ENCODE measurements at places on chromosomes 4 and X.

GRCh38 chr4:5746829-5747737 is 36.1 kb downstream of the EVC start:
- DNase-seq, result no peak

DNA sequence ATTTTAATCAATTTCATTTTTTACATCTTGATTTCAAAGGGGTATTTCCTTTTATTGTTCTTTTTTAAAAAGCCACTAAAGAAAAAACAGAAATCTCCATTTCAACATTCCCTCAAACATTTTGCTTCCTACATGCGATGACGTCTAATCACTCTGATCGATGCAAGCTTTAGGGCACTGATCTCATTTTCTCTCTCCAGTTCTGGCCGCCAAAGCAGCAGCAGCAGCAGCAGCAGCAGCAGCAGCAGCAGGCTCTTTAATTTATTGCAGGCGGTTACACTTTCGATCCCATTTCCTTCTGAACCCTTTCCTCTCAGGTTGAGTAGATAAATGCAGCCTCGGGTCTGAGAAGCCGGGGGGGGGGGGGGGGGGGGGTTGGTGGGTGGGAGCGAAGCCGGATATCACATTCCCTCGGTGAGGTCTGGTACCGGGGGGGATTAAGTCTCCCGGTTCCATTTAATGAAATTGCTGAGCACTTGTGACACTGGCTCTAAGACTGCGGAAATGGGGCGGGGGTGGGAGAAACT is 3.4 kb upstream of the PCDH7 start:
- peak; percentile 27 for DNase-seq

DNA sequence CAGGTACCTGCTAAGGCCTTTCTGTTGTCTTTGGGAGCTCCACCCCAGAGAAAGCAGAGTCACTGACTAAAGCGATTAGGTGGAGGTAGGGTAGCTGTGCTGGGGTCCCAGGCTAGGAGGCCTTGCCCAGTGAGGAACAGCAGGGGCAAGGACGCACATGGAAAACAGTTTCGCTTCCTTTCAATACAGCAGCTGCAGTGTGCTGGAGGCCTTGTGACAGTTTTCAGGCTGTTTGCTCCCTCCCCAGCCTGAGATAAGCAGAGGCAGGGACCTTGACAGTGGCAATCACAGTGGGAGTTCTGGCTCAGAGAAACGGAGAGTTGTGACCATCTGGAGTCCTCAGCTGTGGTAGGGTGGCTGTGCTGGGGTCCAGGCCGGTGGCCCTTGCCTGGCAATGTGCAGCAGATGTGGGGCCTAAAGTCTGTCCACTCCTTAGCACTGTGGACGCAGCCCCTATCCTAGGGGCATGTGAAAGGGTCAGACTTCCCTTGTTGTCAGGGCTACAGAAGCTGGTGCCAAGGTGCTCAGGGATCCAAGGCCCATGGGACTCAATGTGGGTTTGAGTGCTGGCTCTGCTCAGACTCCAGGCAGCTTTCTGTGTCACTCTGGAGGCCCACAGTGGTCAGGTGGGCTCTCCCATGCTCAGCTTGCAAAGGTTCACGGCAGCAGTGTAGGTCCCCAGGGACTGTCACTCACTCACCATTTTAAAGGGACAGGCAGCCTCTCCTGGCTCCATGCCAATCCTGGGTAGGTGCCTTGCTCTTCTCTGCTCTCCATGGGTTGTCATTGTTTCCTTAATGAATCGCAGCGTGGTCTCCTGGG is 534.9 kb upstream of the FMR1 start:
- DNase-seq, result no peak

- DNase-seq, result no peak
These were observed 26.4 kb upstream of the REPS2 start for GRCh38 chrX:16920075-16920474.

DNA sequence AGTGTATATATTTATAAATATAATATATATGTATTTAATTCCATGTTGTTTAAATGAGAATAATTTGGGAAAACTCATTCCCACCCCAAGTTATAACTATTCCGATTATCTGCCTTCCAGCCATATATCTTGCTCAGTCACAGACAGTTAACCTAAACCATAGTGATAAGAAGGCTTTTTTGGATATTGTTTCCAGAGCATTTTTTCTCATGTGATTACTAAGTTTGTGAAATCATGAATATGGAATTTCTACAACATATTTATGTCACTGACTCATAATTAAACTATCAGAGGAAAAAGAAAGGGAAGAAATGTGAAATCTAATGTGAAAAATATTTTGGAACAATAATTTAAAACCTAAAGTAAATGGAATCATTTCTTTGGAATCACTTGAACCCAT is 1163.5 kb upstream of the PABPC4L start:
- no peak for DNase-seq

- DNase-seq, result no peak
These were observed 1.3 kb downstream of the TMEM165 start for GRCh38 chr4:55397126-55397436.

DNA sequence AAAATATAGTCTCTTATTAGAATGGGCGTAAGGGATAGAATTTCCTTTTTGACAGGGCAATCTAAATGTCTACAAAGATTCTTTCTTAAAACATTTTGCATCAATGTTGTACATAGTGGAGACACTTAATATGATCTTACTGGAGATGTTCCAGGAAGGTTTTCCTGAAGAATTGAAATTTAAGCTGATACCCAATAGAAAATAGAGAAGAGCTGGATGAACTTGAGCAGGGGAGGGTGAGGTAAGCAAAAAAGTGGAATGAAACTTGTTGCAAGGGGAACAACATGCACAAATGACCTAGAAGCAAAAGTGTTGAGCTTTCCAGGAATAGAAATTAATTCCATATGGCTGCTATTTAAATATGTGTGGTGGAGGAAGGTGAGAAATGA is 19.7 kb downstream of the SLAIN2 start:
- no peak for DNase-seq

- no peak for DNase-seq
These were observed 49.8 kb downstream of the WDR19 start for GRCh38 chr4:39232100-39232499.

- no peak for DNase-seq
These were observed 7.3 kb downstream of the RGS12 start for GRCh38 chr4:3299976-3300671.

DNA sequence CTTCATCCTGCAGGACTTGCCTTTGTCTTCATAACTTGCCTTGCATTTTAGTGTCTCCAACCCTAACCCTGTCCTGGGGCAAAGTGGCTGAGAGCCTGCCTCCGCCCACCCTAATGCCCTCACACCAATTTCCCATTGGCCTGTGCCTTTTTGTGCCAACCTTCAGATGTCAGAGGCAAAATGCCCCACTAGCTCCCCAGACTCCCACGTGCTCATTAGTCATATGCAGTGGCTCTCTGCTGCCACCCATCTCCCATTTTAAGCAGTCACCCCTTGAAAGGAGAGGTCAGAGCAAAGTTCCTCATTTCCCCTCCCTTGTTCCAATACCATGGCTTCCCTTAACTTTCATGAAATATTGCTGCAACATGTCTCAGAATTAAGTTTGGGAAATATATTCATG is 74.8 kb upstream of the PASD1 start:
- peak; percentile 1 for DNase-seq

DNA sequence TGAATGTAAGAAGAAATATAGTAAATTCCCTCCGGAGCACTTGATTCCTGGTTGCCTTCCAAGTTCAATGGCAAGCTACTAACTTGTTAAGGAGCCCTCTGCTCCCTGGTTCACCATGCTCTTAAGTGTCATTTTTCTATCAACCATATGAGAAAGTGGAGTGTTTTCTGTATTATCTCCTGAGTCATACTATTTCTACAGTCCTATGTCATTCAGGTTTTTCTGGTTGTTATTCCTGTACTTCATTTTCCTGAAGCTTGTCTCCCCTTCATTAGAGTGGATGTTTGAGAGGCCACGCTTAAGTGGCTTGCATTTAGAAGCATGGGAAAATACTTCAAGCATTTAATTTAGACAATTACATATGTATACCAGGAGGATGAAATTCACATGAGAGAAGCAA is 14.7 kb upstream of the EPGN start:
- DNase-seq, result no peak
